CD4-positive, alpha-beta T cell treated with Interleukin-6 at 100 ng/mL for 8 hours (primary cell): ENCODE measurements at places on chromosomes 3 and 15.

DNA sequence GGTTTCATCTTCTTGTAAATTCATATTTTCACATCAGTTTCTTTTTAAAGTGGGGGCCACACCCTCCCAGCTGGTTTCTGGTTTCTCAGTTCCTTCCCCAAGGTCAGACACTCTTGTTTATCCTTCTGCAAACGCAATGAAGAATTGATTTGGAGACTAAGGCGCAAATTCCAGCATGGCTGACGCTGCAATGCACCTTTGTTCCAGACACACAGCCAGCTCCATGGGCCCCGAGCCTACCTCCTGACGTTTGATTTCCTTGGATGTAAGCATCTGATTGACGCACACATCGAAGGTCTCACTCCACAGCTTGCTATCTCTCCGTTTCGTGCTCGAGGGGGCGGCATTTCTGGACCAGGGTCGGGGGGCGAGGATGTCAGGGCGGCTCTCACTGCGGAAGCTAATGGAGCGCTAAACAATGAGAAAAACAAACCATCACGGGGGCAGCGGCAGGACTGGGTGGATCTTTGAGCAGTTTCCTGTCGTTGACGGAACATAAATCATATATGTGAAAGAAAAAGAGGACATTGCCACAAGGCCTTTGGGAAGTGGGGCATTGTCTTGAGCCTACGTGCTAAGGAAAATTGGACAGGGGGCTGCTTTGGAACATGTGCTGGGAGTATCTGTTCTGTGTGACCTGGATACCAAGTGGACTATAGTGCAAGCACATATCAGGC lies 46.9 kb downstream of the ARHGEF3 start:
- peak; percentile 31 for DNase-seq

DNA sequence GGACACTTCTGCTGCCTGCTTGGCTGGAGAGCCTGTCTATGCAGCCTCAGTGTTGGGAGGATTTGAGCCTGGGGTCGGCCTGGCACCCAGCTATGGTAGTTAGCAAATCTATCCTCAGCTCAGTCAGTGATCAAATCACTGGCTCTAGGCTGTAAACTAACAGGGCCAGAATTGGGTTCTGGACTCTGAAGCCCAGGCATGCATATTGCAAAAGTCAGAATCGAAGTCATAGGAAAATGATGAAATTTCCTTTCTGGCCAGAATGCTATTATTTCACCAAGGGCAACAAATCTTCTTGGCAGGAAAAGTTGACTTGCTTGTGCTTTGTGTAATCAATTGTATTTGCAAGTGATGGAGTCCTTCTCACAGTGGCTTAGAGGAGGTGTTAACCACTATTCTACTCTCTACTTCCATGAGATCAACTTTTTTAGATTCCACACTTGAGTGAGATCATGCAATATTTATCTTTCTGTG lies 482.6 kb upstream of the TPRG1 start:
- DNase-seq = no peak

GRCh38 chr3:119413603-119414280 lies 49.7 kb downstream of the TMEM39A start:
- DNase-seq = no peak

- DNase-seq = no peak
These were observed 9.7 kb downstream of the NEIL1 start for GRCh38 chr15:75356517-75356916.

DNA sequence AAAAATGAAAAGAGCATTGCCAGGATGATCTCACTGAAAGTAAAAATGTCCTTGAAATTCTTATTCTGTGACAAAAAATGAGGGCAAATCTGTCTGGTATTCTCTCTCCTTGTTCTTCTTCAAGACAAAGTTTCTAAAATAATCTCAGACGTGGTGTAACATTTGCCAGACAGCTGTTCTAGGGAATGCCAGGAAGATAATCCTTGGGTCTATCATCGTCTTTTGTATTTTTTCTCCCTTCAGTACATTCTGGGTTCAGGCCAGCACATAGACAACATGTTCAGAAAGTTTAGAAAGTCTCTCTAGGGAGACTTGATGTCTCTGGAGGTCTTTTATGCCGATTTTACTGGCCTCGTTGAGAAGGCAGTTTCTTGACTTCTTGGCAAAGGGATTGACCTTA lies 121.2 kb upstream of the HES1 start:
- no peak for DNase-seq

DNA sequence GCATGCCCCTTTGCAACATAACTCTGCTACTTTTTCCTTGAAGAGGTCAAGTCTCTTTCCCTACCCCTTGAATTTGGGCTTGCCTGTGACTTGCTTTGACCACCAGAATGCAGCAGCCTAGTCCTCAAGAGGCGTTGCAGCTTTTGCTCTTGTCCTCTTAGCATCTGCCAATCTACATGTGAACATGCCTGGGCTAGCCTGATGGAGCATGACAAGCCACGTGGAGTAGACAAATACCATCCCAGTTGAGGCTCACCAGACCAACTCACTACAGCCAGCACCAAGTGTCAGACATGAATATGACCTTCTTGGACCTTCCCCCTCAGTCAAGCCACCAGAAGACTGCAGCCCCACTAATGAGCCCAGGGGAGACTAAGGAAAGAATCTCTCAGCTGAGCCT lies 32.9 kb downstream of the AMOTL2 start:
- no peak for DNase-seq

GRCh38 chr15:74402873-74403587 lies 30.7 kb downstream of the SEMA7A start:
- DNase-seq = peak; percentile 60

DNA sequence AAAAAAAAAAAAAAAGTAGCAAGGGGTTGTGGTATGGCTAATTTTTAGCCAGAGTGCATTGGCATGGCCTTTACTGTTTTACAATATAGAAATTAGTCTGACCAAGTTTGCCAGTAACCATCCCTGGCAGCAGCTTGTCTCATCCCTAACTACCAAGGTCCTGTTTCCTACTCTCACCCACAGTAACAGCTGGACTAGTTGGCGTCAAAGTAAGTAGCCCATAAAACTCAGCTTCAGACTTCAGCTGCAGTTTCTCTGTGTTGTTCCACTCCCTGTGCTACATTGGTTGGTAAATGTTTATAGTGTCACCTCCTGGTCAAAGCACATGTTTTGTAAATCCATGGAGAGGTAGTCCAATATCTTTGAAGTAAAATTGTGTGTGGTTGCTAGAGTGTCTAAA lies 691.3 kb downstream of the ZPLD1 start:
- DNase-seq = no peak

DNA sequence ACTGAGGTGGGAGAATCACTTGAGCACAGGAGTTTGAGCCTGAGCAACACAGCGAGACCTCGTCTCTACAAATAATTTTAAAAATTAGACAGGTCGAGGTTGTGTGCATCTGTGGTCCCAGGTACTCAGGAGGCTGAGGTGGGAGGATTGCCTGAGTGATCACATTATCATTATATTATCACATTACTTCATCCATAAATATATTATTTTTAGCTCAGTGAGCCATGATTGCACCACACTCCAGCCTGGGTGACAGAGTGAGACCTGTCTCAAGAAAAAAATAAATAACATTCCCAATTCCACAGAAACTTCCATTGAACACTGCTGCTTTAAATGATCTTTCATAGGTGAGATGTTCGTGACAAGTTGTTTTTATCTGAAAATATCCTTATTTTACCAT lies 21.8 kb downstream of the GABPB1 start:
- no peak for DNase-seq

GRCh38 chr15:79184465-79184892 lies 93.9 kb upstream of the RASGRF1 start:
- DNase-seq = peak; percentile 51

GRCh38 chr15:34810443-34811129 lies 15.2 kb upstream of the ACTC1 start:
- DNase-seq = no peak

GRCh38 chr3:183085634-183086390 lies 13.5 kb downstream of the MCCC1 start:
- peak; percentile 3 for DNase-seq

DNA sequence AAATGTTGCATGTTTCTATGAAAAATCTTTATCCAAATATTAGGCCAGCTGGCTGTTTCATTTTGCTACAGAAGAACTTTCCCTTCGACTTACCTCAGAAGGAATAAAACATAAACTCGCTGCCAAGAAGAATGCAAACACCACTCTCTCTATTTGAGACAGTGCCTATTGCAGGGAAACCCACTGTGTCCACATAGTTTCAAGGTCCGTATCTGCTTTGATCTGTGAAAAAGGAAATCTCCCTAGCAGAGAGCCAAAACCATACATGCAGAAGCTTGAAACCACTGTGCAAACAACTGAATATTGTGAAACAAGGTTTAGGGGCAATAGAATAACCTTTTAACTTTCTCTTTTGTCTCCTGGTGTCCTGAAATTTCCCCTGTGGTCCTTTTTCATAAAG lies 35.0 kb upstream of the CAPN7 start:
- DNase-seq = no peak

DNA sequence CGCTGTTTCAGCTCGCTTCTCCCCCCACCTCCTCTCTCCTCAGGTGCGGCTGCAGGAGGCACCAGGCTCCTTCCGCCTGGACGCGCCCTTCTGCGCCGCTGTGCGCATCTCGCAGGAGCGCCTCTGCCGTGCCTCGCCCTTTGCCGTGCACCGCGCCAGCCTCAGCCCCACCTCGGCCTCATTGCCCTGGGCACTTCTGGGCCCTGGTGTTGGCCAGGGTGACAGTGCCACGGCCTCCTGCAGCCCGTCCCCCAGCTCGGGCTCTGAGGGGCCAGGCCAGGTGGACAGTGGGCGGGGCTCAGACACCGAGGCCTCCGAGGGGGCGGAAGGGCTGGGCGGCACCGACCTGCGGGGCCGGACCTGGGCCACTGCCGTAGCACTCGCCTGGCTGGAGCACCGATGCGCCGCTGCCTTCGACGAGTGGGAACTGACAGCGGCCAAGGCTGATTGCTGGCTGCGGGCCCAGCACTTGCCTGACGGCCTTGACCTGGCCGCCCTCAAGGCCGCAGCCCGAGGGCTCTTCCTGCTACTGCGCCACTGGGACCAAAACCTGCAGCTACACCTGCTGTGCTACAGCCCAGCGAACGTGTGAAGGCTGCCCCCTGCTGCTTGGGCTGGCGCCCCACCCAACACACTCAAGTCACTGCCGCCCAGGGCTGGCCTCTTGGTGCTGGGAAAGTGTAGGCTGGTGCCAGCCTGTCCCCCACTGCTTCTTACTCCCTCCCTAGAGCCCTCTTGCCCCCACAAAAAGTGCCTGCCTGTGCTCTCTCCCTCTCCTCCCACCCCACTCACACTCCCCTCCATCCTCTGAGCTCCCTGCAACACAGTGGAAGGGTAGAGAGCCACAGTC lies 7.1 kb downstream of the ALG3 start:
- DNase-seq = no peak

DNA sequence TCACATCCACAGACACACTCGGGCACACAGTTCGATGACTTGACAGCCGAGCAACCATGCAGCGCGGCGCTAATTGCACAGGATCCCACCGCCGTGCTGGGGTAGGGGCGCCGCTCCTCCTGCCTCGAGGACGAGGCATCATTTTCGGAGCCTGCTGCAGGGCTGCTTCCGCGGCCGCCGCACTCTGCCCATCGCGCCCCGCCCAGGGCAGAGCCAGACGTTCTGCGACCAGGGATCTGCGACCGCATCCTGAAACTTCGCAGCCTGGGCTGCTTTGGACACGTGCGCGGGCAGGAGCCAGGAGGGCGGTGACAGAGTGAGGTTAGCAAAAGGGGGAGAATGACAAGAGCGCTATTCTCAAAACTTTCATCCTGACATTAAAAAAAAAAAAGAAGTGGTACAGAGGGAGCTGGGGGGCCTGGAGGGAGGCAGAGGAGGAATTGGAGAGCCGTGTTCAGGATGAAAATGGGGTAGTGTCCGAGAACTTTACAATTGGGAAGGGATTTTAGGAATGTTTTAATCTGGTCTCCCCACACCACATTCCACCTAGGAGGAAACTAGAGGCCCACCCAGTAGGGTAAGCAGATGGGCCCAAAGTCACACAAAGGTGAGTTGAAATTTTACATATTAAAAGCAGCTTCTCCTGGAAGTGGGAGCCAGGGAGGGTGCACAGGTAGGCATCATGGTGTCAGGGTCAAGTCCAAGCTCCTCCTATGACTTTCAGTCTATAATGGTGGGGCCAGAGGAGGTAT lies 15.9 kb downstream of the IGDCC3 start:
- no peak for DNase-seq

DNA sequence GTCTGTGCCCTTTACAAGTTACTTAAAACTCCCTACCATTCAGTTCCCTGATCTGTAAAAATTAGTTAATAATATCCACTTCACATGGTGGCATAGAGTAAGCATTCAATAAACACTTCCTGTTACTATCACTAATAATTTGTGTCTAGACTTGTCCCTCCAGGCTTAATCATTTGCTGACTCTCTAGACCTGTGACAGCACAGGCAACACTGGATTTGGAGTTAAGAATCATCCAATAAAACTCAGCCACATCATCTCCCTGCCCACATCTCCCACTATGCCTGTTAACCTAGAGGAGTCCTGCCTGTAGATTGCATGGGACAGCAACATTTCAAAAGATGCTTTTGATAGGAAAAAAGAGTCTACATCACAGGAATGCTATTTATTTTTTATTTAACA lies 564.6 kb downstream of the MFSD1 start:
- DNase-seq = no peak

DNA sequence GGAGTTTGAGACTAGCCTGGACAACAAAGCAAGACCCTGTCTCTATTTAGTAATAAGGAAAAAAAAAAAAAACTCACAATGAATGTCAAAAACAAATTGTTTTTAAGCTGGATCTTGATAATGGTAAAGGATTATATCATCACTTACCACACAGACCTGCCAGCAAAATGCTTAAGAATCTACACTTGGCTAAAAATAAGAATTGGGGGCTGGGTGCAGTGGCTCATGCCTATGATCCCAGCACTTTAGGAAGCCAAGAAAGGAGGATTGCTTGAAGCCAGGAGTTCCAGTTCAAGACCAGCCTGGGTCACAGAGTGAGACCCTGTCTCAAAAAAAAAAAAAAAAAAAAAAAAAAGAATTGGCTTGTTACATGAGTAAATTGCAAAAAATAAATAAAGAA lies 31.0 kb downstream of the ACAP2 start:
- no peak for DNase-seq

- DNase-seq = no peak
These were observed 60.0 kb downstream of the PLOD2 start for GRCh38 chr3:146100825-146101444.

DNA sequence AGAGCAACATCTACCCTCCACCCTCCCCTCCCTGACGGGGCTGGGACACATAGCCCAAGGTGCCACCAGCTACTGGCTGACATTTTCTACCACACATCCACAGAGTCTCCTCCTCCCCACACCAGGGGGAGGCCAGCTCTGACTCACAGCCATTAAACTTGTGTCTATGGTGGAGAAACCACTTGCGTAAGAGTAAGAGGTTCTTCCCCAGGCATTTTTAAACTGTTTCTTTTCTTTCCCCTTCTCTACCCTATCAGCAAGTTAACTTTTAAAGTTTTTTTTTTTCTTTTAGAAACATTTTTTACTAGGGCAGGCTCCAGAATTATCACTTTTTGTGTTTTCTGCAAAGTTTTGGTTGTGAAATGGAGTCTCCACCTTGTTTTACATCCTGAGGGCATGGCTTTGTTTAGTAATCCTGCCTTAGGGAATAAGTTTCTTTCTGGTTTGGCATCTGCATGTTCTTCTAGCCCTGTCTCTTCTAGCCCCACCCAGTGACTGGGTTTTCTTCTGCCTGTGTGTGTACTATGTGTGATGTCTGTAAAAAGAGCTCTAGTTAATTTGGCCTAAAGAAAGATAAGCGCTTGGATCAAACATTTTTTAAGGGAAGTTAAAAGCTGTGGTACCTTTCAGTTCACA lies 148.8 kb upstream of the GADL1 start:
- DNase-seq = no peak

- DNase-seq = no peak
These were observed 23.1 kb downstream of the ABHD6 start for GRCh38 chr3:58260733-58261132.
